A549 treated with CORT108297 at 1 μM for 4 hours (cell line): ENCODE measurements at places on chromosomes 6 and 20. TPM values are rescaled to one million over a fixed set of nuclear protein-coding genes. Genes with fewer than 3 reads are reported as not detected.

Gene PSORS1C1
- 3.0 to 5.1 TPM (median 3.8 TPM) in 5 replicates for total RNA-seq

Gene TCF21
- total RNA-seq, result 0.03 to 0.08 TPM (median 0.06 TPM) in 5 replicates

Gene UTRN
- 5.9 to 10.8 TPM (median 9.9 TPM) in 5 replicates for total RNA-seq

Gene STX11
- 1.9 to 2.3 TPM (median 2.1 TPM) in 5 replicates for total RNA-seq

Gene CNR1
- total RNA-seq, result 0.39 to 1.1 TPM (median 0.57 TPM) in 5 replicates

Gene MICAL1
- 11.3 to 17.9 TPM (median 14.6 TPM) in 5 replicates for total RNA-seq

Gene DPPA5
- not detected in 5 replicates for total RNA-seq

Gene CARMIL1
- total RNA-seq, result 7.1 to 9.4 TPM (median 7.7 TPM) in 5 replicates

Gene MAFB
- total RNA-seq, result 0.07 to 0.13 TPM (median 0.09 TPM) in 4 of 5 replicates, not detected in the other

Gene GJA10
- not detected in 5 replicates for total RNA-seq

Gene LBP
- total RNA-seq, result 0.97 to 1.8 TPM (median 1.2 TPM) in 5 replicates
